Hematopoietic multipotent progenitor cell (in vitro differentiated cells): ENCODE measurements at places on chromosomes 3 and 15. TPM values are rescaled to one million over a fixed set of nuclear protein-coding genes. Genes with fewer than 3 reads are reported as not detected.

The GOLGA6L2 gene
- total RNA-seq, result not detected

The METTL6 gene
- 15.6 TPM for total RNA-seq

The ZNF860 gene
- under 0.01 TPM for total RNA-seq

The LTF gene
- total RNA-seq, result 3.2 TPM
